ENCODE measurements at places on chromosomes 4 and X. TPM values are rescaled to one million over a fixed set of nuclear protein-coding genes. Genes with fewer than 3 reads are reported as not detected.

GSX2 gene
- not detected for total RNA-seq

AWAT2 gene
- total RNA-seq, result not detected

NXF3 gene
- total RNA-seq, result 1.6 TPM

DMRTC1 gene
- not detected for total RNA-seq

FGFBP1 gene
- not detected for total RNA-seq

C4orf17 gene
- total RNA-seq, result not detected

GRCh38 chrX:3514996-3515395, 168.5 kb upstream of the MXRA5 start:
- no peak for DNase-seq

GRCh38 chrX:64456828-64457227, 61.6 kb upstream of the MTMR8 start:
- DNase-seq, result no peak

DNA sequence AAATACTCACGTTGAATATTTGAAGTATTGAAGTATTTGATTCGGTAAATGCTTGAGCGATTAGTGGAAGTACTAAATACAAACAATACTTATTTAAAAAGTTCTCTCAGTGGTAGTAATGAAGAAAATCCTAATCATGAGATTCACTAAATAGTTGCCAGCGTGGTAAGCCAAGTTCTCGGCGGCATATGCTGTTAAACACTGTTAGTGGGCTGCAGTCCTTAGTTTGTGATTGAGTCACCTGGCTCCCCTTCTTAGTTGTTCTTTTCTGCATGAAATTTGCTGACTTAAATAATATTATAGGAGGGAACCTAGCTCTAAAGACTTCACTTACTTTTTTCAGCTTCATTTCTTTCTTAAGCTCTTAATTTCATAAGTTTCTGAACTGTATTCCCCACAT, 51.4 kb downstream of the STIM2 start:
- DNase-seq, result no peak

- no peak for DNase-seq
Measured at GRCh38 chr4:140611854-140612253, 43.1 kb upstream of the UCP1 start.

GRCh38 chr4:147831551-147832171, 99.8 kb downstream of the ARHGAP10 start:
- no peak for DNase-seq

DNA sequence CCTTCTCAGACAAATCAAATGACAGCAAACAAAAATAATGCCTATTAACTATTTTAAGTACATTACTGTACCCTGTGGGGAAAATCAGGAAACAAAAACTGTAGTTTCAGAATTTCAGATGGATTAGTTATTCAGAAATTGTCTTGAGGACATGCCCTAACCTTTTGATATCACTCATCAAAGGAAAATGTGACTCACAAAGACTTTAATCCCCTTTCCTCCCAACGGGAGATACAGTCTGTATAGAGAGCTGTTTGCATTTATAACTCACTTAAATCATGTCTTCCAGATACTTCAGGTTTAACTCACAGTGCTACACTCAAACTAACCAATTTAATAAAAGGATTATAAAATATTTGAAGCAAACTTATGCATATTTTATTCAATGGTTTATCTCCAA, 304.0 kb downstream of the MAPK10 start:
- DNase-seq, result no peak

DNA sequence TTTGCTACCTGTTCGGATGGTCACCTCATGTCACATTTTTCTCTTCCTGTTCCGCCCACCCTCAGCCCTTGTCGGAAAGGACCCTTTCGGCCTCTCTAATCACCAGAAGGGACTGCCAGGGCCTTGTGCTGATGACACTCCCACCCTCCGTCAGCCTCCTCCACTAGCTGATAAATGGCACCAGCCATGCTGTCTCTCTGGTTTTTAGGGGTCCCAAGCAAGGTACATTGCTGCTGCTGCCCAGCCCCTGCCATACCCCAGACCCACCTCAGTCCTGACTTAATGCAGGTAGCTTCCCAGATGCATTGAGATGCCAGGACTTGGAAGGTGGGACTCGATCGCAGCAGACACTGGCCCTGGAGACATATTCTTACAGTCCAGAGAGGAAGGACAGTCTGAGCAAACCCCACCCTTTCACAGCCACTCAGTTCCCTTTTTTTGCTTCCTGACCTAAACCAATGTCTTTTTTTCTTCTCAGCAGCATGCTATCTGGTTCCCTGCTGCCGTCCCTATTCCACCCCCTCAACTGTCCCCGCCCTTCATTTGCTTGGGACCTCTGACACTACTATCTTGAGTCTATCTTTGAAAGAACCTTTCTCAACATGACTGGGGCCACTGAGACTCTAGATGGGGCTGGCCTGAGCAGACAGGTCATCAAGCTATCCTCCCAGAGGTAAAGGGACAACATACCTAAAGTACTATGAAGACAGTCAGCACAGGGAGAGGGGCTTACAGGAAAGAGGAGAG, at the start of gene BTK:
Gene BTK (minus strand): TSS at position 397 of the 747 bp plus-strand sequence. CDS start 10,907 bp downstream, outside the sequence.
- no peak for DNase-seq

- DNase-seq, result no peak
Measured at GRCh38 chr4:144645631-144646522, at the start of gene HHIP. TSS of gene HHIP (plus strand) at chr4:144646156. CDS start at chr4:144646676, 520 bp downstream.

GRCh38 chr4:77219266-77219665, 62.3 kb downstream of the CCNG2 start:
- no peak for DNase-seq

- no peak for DNase-seq
Measured at GRCh38 chr4:110620691-110621327, 2.1 kb downstream of the PITX2 start.

DNA sequence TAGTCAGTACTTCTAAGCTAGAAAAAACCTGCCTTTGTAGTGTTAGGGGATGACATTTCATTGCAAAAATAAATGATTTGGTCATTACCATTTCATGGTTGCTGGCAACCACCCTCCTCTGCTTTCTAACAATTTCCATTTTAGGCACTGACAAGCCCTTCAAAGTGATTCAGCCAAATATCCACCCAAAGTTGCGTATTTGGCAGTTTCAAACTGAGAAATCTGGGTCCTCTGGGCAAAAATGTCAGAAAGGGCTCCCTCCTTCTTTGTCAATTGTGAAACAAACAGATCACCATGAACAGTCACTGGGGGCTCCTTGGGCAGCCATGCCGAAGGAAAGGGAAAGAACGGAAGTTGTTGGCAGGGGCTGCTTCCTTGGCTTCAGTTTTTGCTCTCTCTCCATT, 33.0 kb downstream of the PLAC1 start:
- no peak for DNase-seq

DNA sequence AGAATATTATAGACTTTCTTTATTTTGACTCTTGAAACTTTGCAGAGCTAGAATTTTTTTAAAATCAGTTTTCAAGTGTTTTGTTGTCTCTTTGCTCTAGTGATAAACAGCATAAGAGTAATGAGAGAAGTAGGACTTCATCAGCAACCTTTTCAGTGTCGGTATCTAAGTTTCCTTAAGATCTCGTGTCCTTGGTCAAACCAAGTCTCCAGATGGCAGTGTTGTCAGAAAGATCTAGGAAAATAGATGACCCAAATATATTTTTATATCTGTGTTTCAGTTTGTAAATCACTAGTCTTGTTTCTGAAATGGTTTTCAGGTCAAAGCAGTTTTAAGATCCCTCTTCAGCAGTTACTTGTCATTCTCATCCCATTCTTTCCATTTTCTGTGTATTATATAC, 438.3 kb downstream of the RAPGEF2 start:
- no peak for DNase-seq

GRCh38 chr4:2341261-2341841, 77.1 kb downstream of the ZFYVE28 start:
- DNase-seq, result peak; percentile 46
